ENCODE measurements at places on chromosomes 3 and 15.

GRCh38 chr3:82133070-82133606 lies 371.7 kb upstream of the GBE1 start:
- peak; percentile 73 for DNase-seq

GRCh38 chr15:31197497-31198414 lies 96.2 kb upstream of the TRPM1 start:
- DNase-seq, result peak; percentile 13

GRCh38 chr3:57141719-57142410 lies 23.3 kb downstream of the IL17RD start:
- DNase-seq, result no peak

DNA sequence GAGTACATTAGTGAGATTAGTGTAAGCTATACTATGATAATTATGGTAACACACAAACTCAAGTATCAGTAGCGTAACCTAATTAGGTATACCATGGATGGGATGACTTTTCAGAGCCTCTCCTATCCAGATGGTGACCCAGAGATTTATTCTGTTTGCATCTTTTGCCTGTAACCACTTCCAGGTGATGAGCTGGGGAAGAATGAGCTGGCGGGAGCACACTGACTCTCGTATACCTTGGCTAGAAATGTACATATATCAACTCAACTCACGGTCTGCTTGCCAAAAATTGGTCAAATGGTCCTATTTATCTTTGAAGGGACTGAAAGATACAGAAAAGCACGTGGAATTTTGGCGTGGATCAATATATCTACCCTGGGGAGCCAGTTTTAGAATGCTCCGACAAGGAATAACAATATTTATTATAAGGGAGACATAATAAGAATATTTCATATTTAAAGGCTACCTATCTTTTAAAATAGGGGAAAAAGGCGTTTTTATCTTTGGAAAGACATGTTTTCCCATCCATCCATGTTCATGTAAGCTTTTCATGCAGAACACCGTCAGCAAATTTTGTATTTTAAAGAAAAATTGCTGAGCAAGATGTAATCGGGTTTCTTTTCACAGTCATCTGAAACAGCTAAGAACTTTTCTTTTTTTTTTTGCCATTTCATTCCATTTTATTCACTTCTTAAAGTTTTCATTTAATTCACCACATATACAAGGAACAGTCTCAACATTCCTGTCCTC lies 502.6 kb upstream of the CBLB start:
- no peak for DNase-seq

GRCh38 chr15:68620721-68621527 lies 42.1 kb downstream of the CORO2B start:
- peak; percentile 94 for DNase-seq

GRCh38 chr15:59353994-59354416 lies 18.7 kb downstream of the MYO1E start:
- DNase-seq, result no peak

DNA sequence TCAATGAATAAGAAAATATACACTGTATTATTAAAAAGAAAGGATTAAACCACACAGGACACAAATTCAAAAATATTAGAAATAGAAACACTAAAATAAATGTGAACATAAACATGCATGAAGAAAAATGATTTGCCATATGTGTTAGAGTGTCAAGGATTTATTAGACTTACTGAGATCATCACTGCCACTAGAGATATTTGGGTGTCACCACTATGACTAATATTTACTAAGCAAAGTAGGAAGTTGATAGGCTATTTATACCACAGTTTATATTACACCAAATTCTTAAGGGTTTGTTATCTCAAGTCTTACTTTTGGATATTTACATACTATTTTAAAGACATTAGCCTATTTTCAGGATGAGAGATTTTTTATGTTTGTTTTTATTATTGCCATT lies 575.0 kb upstream of the SGO1 start:
- no peak for DNase-seq

- no peak for DNase-seq
Observed at GRCh38 chr15:57193161-57193560, 183.1 kb upstream of the CGNL1 start.

DNA sequence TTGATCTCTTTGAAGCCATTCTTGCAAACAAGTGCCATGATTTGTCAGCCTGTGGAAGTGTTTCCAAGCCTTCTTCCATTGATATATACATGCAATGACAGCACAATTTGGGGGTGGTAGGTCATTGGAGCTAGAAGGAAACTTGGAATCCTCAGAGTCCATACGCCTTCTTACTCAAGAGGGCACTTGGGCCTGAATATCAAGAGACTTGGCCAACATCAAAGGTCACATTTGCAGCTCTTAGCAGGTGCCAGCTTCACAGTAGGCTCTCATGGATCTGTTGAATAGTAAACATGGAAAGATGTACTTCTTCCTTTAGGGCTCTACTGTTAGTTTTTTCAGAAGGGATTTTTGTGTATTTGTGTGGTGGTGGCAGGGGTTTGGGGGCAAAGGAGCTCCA lies 50.9 kb downstream of the RHCG start:
- no peak for DNase-seq

- DNase-seq, result peak; percentile 68
Observed at GRCh38 chr3:111691293-111691909, 96.3 kb upstream of the ZBED2 start.

DNA sequence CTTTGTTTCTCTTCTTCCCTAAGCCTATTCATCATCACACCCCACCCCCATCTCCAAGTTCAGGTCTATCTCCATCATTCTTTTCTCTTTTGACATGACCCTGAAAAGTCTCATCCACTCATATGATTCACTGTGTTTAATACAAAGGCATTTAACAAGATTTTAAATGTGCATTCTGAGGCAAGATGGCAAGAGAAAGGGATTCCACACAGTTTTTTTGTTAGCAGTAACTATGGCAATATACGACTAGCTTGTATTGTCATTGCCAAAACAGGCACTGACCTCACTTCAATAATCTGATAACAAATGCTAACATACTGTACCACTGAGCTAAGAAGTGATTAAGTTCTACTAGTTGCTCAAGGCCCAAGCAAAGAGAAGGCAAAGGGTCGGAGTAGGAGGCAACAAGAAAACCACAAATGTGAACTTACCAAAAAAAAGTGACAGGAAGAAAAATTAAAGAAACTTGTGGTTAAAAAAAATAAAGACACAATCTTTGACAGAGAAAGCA lies 53.2 kb downstream of the FBN1 start:
- peak; percentile 61 for DNase-seq

DNA sequence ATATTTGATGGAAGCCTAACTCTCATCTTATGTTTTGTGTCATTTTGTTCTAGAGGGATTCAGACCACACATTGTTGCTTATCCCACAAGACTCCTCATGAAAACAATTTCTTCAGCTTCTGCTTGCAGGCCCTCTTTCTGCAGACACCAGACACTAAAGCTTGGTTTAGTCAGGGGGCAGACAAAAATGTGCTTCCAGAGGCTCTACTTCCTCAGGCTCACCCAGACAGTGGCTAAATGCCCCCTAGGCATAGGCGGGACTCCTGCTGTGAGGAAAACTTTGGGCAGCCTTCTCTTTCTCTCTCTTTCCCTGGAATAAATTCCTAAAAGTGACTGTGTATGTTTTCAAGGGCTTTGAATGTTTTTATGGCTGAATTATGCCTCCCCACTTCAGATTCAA lies 435.4 kb upstream of the ATP11B start:
- no peak for DNase-seq

DNA sequence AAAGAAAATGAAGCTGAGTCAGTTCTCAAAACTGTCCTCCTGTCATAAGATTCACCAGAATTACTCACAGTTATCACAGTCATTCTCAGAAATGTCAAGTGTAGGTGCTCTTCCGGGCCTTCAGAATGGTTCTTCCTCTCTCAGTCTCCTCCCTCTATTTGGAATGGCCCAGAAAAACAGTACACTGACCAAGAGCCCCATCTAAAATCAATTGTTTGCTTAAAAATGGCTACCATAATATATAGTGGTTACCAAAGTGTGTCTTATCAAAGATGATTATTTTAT lies 99.8 kb downstream of the MECOM start:
- no peak for DNase-seq

- DNase-seq, result no peak
Observed at GRCh38 chr3:127849368-127849767, 27.1 kb upstream of the MGLL start.

DNA sequence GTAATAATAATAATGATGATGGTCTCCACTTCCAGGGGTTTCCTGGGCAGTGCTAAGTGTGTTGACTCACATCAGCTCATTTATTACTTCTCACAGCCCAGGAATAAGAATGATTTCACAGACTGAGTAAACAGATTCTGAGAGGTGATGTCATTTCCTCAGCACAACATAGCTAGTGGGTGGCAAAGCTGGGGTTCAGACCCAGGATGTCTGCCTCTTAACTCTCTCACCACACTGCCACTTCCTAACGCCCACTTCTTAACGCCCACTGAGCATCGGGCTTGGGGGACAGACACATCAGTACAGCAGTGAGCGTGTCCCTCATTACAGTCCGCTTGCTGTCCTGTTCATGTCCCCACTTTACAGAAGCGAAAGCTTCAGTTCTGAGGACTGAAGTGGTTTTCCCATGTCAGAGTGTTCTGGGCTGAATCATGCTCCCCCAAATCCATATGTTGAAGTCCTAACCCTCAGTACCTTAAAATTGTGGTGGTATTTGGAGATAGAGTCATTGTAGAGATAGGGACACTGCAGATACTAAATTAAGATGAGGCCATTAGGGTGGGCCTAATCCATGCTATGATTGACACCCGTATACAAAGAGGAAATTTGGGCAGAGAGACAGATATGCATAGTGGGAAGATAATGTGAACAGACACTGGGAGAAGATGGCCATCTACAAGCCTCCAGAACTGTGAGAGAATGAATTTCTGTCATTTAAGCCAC lies 68.0 kb downstream of the ATP2B2 start:
- peak; percentile 63 for DNase-seq

GRCh38 chr15:71304681-71305080 lies 189.4 kb downstream of the THSD4 start:
- no peak for DNase-seq

- DNase-seq, result peak; percentile 85
Observed at GRCh38 chr15:67456677-67457529, 64.0 kb upstream of the C15orf61 start.

- DNase-seq, result no peak
Observed at GRCh38 chr3:142890592-142890991, 1.7 kb upstream of the PCOLCE2 start.

GRCh38 chr3:168612671-168613070 lies 516.9 kb upstream of the GOLIM4 start:
- no peak for DNase-seq

DNA sequence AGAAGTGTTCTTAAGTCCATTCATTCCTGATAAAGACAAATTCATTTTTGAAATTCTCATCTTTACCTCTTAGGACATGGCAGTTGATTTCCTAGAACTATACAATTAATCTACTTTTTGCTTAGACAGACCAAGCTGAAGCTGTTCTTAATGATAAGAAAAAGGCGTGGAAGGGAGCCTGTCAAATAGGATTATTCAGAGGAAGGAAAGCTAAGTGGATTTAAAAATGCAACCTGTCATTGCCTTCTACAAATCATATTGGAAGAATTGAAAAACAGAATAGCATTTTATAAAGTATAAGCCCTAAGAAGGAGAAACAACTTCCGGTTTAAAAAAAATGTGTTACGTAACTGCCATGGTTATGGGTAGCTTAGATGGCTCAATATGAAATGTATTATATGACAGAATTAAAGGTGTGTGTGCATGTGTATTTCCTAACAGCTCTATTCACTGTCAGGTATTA lies 81.2 kb upstream of the RAP2B start:
- DNase-seq, result no peak

DNA sequence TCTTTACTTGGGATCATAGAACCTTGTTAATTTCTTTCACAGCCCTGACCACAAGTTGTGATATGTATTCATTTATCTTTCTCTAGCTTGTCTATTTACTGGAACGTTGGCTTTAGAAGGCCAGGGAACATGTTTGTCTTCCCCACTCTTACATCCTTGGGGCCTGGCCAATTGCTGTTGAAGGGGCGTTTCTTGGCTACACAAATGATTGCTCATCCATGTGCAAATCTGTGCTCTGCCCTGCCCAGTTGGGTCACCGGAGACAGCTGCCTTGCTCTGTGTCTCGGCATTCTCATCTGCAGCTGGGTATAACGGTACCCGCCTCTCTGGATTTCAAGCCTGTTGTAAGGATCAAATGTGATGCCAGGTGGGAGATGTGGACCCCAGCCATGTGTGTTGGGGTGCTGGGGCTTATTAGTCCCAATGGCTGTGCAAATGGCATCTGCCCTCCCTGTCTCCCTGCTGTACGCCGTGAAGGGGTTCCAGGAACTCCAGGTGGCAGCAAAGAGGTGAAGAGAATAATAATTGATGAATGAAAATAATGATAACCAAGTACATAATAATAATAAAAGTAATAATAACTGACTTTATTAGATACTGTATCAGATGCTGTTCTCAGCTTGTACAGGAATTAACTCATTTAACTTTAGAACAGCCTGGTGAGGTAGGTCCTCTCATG lies 24.0 kb upstream of the TLE3 start:
- DNase-seq, result peak; percentile 93

DNA sequence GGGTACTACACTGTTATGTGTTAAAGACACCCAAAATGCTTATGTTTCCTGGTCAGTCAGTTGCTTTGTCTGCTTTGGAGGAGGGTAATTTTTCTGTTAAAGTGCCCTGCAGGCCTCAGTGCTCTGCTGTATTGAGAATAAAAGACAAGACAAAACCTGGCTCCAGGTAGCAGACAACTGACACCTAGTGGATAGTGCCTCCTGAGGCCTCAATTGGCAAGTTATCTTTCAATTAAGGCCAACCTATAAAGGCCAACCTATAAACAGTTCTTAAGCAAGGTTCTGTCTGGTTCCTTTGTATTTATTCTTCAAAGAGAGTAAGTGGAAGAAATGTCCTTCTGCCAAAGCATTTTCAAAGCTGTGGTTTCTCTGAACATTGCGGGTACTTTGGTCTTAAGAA lies 773.8 kb downstream of the MECOM start:
- no peak for DNase-seq

All from AG08395 (cell line).